Cardiac atrium fibroblast (primary cell): ENCODE measurements at places on chromosomes 1 and 21. TPM values are rescaled to one million over a fixed set of nuclear protein-coding genes. Genes with fewer than 3 reads are reported as not detected.

The NIPAL3 gene
- total RNA-seq = 13.4 and 19.5 TPM in 2 replicates

The FAM167B gene
- total RNA-seq = 2.8 TPM in 1 of 2 replicates, not detected in the other

The IL24 gene
- total RNA-seq = 0.81 TPM in 1 of 2 replicates, not detected in the other

The KRTAP19-5 gene
- not detected in 2 replicates for total RNA-seq

The C4BPA gene
- under 0.01 TPM in 1 of 2 replicates, not detected in the other for total RNA-seq

The TNFRSF4 gene
- 1.9 TPM in 1 of 2 replicates, not detected in the other for total RNA-seq

The TLR5 gene
- total RNA-seq = under 0.01 and 0.16 TPM in 2 replicates

The VPS72 gene
- 33.4 and 60.7 TPM in 2 replicates for total RNA-seq

The NIBAN1 gene
- total RNA-seq = 13.5 and 13.8 TPM in 2 replicates
